ENCODE measurements at places on chromosomes 6 and 20.

- no peak for DNase-seq
Measured at GRCh38 chr20:62697468-62697912, 11.1 kb upstream of the NTSR1 start.

GRCh38 chr20:11173916-11174315 lies 500.1 kb upstream of the JAG1 start:
- no peak for DNase-seq

DNA sequence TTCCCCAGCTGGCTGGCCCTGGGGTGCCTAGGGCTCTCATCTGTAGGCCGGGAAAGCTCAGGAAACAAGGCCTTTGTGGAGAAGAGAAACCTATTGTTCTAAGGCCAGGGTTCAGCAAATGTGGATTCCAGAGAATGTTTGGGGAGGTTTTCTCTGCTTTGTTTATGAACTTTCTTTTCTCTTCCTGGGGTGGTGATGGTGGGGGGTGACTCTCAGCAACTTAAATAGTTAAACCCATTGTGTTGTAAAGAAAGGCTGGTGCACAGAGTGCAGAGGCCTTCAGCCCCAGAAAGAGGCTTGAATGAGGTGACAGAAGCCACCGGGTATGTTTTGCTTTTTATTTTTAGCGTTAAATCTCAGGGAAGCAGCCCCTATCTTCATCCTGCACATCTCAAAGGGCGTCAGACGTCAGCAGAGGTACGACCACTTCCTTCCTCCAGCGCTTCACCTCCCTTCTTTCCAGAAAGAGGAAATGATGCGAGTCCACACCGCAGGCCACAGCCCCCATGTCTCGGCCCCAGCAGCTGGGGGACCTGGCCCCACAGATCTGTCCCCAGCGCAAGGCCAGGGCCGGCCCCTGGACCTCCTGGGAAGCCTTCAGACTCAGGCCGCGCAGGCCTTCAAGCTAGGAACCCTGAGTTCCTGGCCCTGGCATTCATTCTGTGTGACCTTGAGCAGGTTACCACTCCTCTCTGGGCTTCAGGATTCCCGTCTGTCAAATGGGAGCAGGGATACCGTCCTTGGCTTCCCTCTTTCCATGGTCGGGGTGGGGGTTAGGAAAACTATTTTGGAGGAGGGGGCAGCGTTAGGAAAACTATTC lies 605 bp upstream of the PPP1R16B start:
- DNase-seq: peak; percentile 88

- DNase-seq: no peak
Measured at GRCh38 chr6:22095836-22096235, 201.0 kb downstream of the PRL start.

- no peak for DNase-seq
Measured at GRCh38 chr6:128508588-128509296, 11.7 kb downstream of the PTPRK start.

DNA sequence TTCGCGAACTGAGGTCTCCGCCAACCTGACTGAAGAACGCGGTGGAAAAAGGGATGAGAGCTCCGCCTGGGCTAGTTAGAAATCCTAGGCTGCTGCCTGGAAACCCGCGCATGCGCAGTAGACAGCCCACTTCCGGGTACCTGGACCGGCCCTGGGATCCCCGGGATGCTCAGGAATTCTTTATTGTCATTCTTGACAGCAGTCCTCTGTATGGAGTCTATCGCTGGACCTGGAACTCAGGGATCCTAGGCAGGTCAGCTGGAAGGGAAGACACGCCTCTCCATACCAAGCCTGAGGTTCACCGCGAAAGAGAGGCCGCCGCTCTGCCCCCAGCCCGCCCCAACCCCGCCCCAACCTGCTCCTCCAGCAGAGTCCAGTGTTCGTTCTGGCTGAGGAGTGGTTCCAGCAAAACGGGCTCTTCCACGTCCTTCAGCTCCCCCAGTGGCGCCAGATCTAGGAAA lies 1379.2 kb upstream of the DEFB115 start:
- no peak for DNase-seq

DNA sequence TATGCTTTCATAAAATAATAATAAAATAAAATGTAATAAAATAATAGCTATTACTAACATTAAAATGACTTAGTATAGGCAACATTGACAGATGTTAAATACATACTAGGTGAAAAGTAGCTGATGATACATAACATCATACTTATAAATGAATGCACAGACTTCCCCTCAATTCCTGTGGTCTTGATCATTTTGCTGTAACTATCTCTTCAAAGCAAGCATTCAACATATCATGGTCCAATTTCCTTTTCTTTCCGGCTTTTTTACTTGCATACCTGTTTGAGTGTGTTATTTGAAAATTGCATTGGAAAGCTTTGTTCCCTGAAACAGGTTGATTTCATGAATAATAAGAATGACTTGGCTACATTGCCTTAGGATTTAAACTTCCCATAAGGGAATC lies 309.3 kb downstream of the HDGFL1 start:
- no peak for DNase-seq

DNA sequence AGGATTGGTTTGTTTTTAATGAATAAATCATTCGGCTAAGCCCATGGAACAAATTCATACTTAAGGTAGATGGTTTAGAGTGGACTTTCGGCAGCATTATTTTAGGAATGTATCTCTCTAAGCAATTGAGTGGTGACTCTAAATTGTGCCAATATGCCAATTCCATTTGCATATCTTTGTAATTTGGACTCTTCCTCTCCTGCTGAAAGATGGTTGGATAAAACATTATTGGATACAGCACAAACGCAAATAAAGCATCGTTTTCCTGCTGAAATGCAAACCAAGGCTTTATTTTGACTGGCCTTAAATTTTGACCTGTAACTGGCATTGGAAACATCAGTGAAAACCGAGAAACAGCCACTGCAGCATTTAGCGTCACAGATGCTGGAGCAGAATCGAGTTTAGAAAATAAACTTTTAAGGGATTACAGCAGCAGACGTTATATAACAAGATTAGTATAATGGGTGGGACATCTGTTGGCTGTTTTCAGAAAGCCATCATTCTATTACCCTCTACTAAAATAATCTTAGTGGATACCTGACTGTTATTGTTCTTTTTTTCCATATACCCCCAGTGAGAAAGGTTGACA lies 726.0 kb downstream of the KIF16B start:
- DNase-seq: no peak

DNA sequence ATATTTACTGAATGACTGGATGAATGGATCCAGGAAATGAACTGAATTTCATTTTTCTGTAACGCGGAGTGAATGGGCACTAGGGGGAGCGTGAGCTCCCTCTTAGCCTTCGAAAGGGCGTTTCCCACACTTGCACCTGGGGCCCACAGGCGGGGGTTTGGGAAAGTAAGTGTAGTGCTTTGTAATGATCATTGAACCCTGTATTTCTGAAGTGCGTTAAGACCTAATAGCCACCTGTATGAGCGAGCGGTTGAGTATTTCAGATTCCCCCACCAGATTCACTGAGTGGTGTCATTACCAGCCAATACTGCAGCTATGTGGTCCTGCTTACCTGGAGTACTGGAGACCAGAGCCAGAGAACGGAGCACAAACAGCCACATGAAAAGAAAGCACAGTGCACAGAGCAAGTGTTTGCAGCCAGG lies 10.5 kb downstream of the SYTL3 start:
- peak; percentile 61 for DNase-seq

DNA sequence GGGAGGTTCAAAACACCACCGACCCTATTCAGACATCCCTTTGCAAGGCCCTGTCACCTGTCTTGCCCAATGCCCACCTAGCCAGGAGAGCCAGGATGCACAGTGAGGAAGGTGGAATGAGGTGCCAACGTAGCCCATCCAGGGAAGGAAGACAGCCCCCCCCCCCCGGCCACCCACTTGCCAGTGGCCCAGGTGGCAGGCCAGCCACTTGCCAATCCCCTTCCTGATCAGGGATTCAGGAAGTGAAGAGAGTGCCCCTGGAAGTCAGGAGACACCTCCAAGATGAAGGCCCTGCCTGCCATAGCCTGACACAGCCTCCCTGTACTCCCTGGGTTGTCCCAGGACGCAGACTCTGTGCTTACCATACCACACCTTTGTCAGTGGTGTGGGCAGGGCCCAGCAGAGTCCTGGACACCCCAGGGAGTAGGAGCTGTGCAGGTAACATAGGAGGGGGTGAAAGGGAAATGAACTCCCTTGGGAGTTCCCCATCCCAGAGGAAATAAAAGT lies 54.7 kb downstream of the MRPL14 start:
- no peak for DNase-seq

GRCh38 chr20:62649140-62649539 lies 6.8 kb downstream of the SLCO4A1 start:
- no peak for DNase-seq

GRCh38 chr6:28336284-28337120 lies 554 bp upstream of the ZSCAN31 start:
- DNase-seq: peak; percentile 6

- no peak for DNase-seq
Measured at GRCh38 chr6:75268121-75268987, 16.2 kb downstream of the TMEM30A start.

DNA sequence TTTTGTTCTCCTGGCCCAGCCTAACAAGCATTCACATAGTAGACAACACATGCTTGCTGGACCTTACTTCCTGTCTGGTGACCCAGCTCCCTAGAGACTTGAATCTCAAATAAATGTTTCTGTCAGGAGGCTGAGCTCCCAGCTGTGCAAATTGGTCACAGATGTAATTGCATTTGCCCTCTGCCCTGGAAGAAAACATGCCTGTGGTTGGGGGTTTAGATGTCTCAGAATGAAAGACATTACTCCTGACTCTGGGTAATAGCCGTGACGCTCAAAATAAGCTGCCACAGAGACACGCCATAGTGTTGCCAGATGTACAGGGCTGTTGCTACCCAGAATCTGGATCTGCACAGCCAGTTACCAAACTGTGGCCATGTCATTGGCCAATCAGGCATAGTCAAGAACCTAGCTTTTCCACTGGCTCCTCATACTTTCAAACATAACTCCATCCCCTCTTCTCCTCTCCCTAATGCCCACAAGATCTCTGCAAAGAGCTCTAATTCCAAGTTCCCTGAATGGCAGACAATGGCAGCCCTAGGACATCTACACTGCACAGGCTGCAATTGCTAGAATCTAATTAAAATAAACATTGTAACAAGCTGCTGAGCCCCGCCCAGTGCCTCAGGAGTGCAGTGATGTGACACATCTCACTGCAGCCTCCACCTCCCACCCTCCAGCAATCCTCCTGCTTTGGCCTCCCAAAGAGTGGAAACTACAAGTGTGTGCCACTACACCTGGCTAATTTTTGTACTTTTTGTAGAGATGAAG lies 32.8 kb upstream of the GMPR start:
- DNase-seq: no peak

DNA sequence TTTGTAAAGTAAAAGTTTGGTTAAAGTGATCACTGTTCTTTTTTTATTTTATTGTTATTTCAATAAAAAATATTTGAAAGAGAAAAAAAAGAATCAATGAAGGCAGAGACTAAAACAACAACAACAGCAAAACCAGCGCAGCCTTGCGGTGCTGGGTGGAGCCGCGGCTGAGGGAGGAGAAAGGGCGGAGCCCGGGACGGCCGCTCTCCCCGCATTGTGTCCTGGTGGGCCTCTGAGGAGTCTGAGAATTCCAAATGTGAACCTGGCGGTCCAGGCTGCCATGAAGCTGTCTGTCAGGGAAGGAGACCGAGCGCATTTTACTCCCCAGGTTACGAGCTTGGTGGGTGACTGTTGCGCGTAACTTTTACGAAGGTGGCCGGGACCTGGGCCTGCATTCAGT lies 43.2 kb downstream of the TMEM242 start:
- no peak for DNase-seq

DNA sequence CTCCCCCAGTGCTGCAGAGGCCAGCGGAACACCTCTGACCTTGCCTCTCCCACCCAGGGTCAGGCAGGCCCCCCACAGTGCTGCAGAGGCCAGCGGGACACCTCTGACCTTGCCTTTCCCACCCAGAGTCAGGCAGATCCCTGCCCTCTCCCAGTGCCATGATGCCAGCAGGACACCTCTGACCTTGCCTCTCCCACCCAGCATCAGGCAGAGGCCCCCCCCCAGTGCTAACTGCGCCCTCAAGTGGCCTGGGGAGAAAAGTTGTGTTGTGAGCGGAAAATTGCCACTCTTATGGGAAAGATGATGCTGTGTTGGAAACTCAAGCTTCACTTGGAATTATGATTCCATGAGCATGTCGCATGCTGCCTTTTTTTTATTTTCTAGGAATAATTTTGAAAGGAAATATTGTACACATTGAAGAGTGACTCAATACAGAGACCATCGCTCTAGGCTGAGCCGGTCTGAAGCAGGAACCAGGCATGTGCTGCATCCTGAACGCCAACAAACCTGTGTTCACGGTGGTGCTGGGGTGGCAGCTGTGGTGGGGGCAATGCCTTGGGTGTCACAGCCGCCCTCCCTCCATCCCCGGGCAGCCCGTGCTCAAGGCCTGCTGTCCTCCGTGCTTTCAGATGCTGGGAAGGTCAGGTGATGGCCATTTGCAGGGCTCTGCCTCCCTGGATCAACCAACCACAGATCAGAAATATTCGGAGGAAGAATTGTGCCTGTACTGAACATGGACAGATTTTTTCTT lies 98.6 kb downstream of the CDH4 start:
- no peak for DNase-seq

DNA sequence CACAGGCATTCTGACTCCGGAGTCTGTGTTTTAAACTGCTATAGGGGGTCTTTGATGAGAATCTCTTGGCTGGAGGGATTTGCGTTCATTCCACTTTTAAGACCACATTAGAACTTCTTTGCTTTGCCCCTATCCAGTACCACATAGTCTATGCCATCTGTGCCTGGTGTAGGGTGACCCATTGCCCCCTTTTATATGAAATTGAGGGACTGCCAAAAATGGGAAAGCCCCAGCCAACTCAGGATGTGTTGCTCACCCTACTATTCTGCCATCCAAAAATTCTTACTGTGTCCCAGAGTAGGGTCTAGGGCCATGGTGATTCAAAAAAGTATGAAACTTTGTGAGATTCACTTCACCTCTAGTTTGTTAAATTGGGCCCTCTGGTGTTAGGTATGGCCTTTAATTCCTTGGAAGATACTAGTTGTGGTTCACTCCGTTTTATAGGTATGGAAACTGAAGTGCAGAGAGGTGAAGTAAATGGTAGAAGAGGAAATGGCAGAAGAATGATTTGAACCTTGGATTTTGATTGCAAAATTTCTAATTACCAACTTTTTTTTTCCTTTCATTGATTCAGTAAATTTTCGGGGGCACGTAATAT lies 1.4 kb downstream of the PFDN4 start:
- no peak for DNase-seq
